ENCODE measurements at places on chromosomes 16 and 17. TPM values are rescaled to one million over a fixed set of nuclear protein-coding genes. Genes with fewer than 3 reads are reported as not detected.

DNA sequence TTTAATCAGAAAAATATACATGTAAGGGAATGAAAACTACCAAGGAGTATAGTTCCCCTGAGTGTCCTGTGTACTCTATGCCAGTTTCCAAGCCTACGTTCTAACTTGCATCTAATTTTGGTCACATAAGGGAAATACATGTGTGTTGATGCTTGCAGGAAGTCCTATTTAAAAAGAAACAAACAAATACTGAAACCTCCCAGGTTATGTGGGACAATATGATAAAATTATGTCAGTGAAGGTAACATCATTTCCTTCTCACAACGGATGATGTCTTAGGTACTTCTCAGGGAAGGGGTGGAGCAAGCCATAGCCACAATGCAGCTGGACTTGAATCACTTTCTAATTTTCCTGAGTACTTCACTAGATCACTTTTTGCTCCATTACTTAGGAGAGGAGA is 115.9 kb downstream of the ZFHX3 start:
- peak; percentile 26 for DNase-seq

GRCh38 chr16:71995038-71995437 is 5.2 kb downstream of the PKD1L3 start:
- DNase-seq, result no peak

DNA sequence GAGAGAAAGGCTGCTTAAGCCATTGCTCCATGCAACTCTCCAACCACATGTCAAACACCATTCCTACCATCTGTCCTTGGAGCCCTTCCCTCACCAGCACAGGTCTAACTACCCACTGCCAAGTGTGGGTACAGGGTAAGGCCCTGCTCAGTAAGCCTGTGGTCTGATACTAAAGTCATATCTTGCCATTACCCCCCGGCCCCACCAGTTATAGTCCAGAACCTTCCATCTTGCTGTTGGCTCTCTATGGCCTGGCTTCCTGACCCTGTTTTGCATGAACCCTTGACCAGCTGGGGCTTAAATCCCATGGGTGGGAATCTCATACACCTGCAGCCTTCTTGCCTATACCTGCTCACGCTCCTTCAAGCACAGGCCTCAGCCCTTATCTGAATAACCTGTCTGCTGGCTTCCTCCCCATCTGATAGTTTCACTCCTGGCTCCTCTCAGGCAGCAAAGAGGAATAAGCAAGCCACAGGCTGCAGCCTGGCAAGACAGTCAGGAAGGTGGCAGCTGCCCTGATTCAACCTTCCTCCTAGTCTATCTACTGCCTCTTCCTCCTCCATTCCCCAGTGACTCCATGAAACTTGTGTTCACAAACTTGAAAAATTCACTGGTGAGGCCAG is 64.1 kb downstream of the ZFHX3 start:
- DNase-seq, result peak; percentile 57

The ACSM3 gene
- total RNA-seq, result 12.5 TPM

The NLRP1 gene
- total RNA-seq, result 31.2 TPM

The CA7 gene
- not detected for total RNA-seq

DNA sequence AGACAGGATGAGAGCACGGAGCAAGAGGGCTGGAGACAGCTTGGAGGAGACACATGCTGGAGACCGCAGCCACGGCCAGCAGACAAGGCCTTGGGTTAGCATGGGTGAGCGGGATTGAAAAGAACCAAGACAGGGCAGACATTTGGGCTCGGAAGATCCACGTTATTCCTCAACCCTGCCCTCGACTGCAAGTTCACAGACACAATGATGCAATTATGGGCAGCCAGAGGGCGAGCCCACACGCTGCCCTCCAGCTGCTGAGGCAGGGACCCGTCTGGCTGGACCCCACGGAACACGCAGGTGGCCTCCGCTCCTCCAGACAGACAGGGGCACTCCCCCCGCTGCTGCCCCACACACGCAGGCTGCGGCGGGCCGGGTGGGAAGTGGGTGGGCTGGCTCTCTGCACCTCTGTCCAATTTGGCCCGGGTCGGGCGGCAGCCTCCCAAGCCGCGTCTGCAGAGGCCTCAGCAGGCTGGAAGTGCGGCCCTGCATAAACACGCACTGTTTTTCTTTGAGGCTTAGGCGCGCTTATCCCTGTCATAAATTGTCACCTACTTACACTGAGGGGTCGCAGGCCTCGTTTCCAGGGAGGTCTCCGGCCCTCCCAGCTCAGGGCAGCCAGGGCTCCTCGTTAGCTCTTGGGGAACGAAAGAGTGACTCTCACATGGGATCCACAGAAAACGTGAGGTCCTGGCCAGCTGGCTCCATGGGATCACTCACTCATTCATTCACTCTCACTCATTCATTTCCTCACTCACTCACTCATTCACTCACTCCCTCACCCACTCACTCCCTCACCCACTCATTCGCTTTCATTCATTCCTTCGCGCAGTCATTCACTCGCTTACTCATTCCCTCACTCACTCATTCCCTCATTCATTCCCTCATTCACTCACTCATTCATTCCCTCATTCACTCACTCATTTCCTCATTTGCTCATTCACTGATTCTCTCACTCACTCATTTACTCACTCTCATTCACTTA is 303.9 kb downstream of the C16orf95 start:
- DNase-seq, result no peak

- DNase-seq, result no peak
These were observed 30.0 kb downstream of the USP10 start for GRCh38 chr16:84729716-84730320.

- no peak for DNase-seq
These were observed 6.9 kb downstream of the CAMKK1 start for GRCh38 chr17:3885970-3886369.

The GPR179 gene
- total RNA-seq, result 0.36 TPM

DNA sequence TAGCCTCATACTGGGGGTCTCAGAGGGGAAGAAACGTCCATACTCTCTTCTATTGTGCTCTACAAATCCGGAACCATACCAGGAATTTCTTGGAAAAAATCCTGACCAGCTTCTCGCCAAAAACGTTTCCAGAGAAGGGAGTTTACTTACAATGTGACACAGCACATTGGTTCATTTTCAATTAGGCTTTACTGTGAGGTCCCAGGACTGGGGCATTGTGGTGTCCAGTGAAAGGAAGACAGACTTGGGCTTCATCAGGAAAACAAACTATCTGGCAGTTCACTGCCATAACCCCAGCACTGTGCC is 14.7 kb downstream of the MPP2 start:
- no peak for DNase-seq

GRCh38 chr17:80523956-80524712 is 20.5 kb upstream of the RPTOR start:
- DNase-seq, result no peak

GRCh38 chr17:72318131-72318530 is 197.3 kb downstream of the SOX9 start:
- DNase-seq, result no peak

The PRAC1 gene
- total RNA-seq, result 9.1 TPM

The TNFSF12 gene
- 78.0 TPM for total RNA-seq

The HP gene
- not detected for total RNA-seq

GRCh38 chr17:81380666-81381518 is 14.4 kb upstream of the BAHCC1 start:
- DNase-seq, result no peak

DNA sequence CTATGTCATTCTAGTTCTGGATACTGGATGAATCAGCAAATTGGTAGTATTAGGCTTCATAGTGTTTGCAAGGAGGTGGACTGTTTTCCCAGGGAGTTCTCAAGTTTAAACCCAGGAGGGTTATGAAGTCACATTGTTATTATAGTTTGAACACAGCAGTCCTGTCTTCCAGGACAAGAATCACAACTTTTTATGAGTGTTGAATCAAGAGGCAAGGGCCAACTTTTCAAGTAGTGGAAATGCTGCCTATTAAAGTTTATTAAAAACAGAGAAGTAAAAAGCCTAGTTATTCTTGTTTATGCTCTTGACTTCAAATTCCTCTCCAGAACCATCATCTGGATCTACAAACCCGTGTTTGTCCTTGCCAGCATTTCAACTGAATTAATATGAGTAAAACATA is 86.3 kb upstream of the GOT2 start:
- no peak for DNase-seq

- DNase-seq, result no peak
These were observed 88.9 kb upstream of the HLF start for GRCh38 chr17:55175788-55176427.

GRCh38 chr17:70205401-70205800 is 36.1 kb downstream of the KCNJ2 start:
- DNase-seq, result no peak

DNA sequence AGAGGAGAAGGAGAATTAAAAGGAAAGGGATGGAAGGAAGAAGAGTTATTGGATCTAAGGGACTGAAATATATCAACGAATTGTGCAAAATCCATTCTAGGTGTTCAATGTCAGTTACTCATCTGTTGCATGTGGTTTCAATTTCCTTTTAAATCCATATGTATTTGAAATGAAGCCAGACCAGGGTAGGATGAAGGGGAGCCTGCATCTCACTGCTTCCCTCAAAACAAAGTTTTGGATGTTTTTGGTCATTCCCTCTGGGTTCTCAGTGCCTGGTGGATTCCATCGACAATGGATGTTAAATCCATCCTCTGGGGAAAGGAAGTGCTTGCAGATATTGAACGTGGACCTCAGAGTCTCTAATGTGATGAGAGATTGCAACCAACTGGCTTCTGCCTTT is 103.5 kb upstream of the XYLT1 start:
- no peak for DNase-seq

DNA sequence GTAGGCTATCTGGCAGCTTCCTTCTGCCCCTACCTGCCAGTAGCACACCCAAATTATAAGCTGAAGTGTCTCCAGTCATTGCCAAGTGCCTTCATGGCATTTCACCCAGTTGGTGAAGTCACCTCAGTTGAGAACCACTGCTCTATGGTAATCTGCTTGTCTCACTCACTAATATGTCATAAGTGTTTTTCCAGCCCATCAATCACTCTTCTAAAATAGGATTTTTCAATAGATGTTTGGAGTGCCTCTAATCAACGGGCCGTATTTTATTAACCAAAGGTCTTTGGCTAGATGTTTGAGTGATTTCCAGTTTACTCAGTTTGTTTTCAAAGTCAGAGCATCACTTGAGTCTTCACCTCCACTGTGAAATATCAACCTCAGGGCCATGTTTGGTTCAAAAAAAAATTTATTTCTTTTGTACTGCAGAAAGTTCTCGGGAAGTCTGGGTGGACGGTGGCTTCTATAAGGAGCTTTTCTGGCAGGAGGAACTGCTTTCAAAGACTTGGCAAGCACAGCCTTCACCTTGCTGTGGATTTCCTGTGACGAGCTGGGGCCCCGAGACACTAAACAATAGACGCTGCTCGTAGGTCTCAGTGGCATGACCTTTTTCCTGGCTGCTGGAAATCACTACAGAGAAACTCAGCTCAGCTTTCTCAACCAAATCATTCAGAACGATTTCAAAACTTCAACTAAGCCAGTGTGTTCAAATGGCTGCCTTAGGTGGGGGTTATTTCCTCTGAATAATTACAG is 95.2 kb upstream of the FOXF1 start:
- DNase-seq, result peak; percentile 80

The PRR11 gene
- total RNA-seq, result 0.36 TPM

DNA sequence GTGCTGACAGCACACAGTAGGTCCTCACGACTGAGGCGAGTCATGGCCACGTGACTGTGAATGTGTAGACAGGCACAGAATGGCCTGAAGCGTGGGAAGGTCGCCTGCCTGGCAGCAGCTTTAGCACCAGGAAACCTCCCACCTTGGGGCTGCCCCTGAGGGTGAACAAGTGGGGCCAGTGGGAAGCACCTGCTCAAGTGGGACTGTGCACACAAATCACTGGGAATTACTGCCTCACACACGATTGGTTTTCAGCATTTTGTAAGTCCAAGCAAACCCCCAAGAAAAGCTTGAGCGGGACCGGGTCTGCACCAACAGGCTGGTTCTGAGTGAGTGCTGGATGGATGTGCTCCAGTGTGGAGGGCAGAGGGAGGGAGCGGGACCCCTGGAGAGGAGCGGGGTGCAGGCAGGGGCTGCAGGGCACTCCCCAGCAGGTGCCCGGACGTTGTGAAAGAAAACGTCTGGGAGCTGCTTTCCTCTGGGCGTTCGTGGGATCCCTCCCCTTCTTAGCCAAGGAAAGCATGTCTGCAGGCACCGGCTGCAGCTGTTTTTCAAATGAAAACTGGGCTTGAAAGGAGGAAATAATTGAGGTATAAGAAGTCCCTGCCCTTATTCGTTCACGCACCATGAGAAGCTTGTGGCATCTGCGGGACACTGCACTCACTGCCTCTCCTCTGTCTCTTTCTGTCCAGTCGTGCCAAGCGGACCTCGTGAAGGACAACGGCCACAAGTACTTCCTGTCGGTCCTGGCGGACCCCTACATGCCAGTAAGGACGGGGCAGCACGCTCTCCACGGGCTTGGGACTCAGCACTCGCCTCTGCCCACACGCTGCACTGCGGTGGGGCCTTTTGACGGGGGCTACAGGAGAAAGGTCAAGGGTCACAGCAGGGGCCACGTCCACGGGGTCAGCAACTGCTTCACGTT is 111.7 kb upstream of the CHMP6 start:
- DNase-seq, result peak; percentile 46

The FBXL19 gene
- 15.7 TPM for total RNA-seq

DNA sequence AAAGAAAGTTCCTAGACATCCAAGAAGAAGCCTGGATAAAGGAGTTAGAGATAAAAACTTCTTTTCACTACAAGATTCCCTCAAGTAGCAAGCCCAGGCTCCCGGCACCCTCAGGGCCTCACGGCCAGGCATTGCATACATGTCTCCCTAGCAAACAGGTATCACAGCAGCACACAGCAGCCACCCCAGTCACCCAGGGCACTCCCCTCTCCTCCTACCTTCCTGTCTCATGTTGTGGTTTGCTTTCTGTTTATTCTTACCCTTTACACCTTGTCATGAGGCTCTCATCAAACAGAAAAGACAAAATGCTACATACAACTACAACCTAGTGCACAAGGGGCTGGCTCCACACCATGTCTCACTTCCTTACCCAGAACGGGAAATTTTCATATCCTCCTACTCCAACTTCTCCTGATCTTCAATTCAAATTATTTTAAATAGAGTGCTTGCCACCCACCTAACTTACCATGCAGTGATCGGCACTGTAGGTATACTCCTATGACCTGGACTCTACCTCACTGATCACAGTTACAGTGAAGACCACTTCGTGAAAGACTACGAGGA is 42.7 kb downstream of the XPO6 start:
- no peak for DNase-seq

DNA sequence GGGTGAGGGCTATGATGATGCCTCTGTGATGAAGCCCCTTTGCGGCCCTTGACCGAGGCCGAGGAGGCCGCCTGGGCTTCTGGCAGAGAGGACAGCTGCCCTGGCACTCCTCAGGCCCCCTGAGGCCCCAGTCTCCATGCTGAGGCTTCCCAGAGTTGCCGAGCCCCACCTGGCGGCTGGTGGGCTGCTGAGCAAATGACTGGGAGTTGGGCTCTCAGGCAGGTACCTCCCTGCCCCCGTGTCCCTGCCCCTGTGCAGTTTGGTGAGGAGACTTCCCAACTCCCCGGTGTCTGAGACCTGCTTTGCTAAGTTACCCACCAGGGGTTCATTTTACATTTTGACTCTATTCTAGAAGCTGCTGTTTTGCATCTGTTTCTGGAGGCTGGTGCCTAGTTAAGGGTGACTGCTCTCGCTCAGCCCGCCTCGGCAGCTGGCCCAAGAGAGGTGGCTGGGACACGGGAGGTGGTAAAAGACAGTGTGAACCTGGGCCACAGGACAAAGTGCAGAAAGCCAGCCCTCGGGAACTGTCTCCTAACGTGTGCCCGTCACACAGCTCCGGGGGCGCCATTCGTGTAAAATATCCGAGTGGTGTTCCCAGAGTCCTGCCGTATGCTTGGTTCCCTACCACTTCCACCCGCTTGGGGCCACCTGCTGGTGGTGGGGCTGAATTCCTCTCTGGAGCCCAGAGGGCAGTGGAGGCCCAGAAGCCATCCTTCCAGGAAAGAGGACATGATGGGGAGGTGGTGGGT is 134.5 kb downstream of the RAB11FIP4 start:
- DNase-seq, result no peak

- DNase-seq, result no peak
These were observed 58.1 kb upstream of the ADORA2B start for GRCh38 chr17:15886804-15887203.

Measured in sigmoid colon (tissue), 7 donors.